ENCODE measurements at places on chromosomes 5 and 9. TPM values are rescaled to one million over a fixed set of nuclear protein-coding genes. Genes with fewer than 3 reads are reported as not detected.

The FBN2 gene
- total RNA-seq, result 208 TPM

The PRRC2B gene
- total RNA-seq, result 139 TPM

The CDH6 gene
- 0.13 TPM for total RNA-seq

The INSYN2B gene
- total RNA-seq, result 48.7 TPM

The OLFML2A gene
- total RNA-seq, result not detected

The ZMYND19 gene
- total RNA-seq, result 16.8 TPM

The SOWAHA gene
- not detected for total RNA-seq

The GRM6 gene
- not detected for total RNA-seq

The SUSD3 gene
- 0.13 TPM for total RNA-seq

The BASP1 gene
- 92.2 TPM for total RNA-seq

The ZNF454 gene
- 1.3 TPM for total RNA-seq

The PHPT1 gene
- 81.0 TPM for total RNA-seq

The SLC34A1 gene
- total RNA-seq, result not detected

The SPINK4 gene
- total RNA-seq, result not detected

The MAP1B gene
- total RNA-seq, result 318 TPM

The RELL2 gene
- total RNA-seq, result 3.1 TPM

The CA9 gene
- total RNA-seq, result 0.14 TPM
